ENCODE measurements at places on chromosomes 1 and 21.

DNA sequence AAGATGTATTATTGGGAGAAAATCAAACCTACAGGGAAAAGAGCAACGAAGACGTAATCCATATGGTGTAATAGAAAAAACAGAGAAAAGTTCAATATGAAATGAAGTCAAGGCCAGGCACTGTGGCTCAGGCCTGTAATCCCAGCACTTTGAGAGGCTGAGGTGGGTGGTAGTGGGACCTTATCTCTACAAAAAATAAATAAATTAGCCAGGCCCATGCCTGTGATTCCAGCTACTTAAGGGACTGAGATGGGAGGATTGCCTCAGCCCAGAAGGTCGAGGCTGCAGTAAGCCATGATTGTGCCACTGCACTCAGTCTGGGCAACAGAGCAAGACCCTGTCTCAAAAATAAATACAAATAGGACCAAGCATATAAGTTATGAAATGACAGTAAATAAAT lies 11.4 kb downstream of the DESI2 start:
- DNase-seq: no peak

DNA sequence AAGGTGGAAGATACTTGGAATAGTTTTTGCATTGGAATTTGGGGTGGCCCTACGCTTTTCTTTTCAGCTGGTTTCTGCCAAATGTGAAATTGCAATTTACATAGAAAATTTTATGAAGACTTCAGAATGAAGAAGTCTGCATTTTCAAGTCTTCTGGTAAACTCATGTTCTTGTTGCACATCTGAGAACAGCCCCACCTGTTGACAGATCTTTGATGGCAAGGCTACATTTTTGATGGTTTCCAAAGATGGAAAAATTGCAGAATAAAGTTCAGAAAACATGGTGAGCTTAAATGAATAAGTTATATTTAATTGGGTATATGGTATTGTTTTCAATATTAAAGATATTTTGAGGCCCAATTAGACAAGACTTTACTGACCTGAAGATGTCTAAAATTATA lies 25.4 kb downstream of the OLFM3 start:
- DNase-seq: no peak

- DNase-seq: no peak
Measured at GRCh38 chr1:53890522-53890941, 935 bp upstream of the YIPF1 start.

DNA sequence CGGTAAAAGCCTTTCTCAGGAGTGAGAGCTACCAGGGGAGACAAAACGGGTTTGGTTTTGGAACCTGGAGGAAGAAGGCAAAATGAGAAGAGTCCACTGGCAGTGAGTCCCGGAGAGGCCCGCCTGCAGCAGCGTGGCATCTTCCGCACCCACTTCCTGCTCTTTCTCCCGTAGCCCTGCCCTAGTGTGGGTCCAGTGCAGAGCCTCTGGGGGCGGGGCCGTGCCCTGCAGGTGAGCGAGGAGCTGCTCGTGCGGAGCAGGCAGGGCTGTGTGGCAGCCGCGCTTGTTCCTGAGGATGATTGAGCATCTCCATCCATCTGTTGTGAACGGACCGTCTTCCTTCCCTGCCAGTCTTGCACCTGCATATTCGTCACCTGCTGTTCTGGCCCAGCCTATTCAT lies 66.5 kb downstream of the PEX14 start:
- no peak for DNase-seq

DNA sequence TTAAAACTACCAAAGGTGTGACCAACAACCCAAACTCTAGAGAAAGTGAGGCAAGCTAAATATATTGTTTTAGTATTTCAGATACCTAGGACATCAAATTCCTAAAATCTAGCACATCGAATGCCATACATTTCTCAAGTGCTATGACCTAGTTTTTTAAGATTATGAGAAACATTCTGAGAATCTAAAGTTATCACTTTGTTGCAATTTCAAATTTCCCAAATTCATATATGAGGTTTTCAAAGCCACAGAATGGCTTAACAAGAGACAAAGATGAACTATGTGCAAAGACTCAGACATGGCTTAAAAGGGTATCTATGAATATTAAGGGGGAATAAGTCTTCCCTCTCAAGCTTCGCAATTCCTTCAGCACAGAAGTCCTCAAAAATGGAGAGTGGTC lies 6.8 kb downstream of the SCYL3 start:
- no peak for DNase-seq

GRCh38 chr1:25001125-25001915 lies 71.2 kb upstream of the RUNX3 start:
- no peak for DNase-seq

GRCh38 chr21:23977971-23978370 lies 1629.3 kb downstream of the MRPL39 start:
- no peak for DNase-seq

- DNase-seq: no peak
Measured at GRCh38 chr1:20271498-20272400, 18.9 kb upstream of the VWA5B1 start.

GRCh38 chr1:99634971-99635624 lies 10.8 kb upstream of the PALMD start:
- no peak for DNase-seq

GRCh38 chr1:164712131-164713036 lies 153.4 kb downstream of the PBX1 start:
- DNase-seq: no peak

DNA sequence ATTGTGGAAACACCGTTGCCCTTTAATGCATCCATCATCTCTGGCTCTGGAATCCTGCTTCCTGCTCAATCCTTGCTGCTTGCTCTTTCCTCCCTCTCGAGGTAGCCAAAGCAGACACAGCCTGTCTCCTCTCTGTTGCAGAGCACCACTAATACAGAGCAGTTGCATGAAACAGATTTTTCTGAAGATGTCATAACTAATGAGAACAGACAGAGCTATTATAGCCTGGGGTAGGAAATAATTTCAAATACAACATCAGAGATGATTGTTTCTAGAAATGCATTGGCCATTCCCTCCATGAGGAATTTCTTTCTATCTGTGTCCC lies 23.3 kb upstream of the ACBD6 start:
- no peak for DNase-seq

GRCh38 chr21:28138272-28138671 lies 854.4 kb downstream of the LTN1 start:
- no peak for DNase-seq

DNA sequence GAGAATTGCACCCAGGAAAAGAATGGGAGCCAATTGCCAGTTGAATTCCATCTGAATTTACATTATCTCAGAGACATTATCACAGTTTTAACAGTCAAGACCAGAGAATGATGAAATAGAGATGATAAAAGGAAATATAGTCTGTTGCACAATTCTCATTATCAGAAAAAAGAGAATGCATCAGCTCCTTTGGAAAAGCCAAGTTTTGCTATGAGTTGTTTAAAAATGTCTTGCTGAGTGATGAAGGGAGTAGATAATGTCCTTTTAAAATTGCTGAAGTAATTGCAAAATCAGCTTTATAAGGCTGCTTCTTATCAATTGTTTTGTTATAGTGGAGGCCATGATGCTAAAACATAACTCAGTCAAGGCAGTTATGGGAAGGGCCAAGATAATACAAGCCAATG lies 37.9 kb upstream of the EEIG2 start:
- no peak for DNase-seq

DNA sequence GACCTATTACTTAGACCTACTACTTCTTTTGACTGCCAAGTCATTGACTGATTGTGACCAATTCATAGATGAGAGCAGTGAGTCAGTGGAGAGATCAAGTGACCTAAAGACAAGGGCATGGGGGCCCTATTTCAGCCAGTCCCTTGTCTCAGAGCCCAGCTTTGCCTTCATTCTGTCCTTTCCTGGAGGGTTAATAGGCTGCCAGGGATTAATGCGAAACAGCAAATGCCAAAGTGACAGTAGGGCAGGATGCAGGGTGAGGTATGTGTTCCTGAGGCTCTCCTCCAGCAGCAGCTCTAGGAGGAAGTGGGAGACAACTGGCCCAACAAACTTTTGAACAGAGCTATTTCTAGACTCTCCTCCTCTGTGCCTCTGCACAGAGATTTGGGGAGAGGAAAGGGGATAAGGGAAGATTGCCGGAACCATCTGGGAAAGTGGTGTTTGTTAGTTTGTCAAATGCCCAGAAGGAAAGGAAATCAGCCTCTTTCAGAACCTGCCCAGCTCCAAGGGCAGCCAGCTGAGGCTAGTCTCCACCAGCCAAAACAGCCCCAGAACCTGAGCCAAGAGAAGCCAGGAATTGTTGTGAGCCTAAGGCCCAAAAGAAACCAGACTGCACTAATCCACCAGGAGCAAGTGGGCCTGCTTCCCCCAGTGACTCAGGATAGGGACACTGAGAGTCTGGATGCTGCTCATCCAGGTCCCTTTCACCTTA lies 4.9 kb upstream of the S100A3 start:
- DNase-seq: no peak

GRCh38 chr1:161074676-161075368 lies 5.1 kb upstream of the ARHGAP30 start:
- DNase-seq: no peak

DNA sequence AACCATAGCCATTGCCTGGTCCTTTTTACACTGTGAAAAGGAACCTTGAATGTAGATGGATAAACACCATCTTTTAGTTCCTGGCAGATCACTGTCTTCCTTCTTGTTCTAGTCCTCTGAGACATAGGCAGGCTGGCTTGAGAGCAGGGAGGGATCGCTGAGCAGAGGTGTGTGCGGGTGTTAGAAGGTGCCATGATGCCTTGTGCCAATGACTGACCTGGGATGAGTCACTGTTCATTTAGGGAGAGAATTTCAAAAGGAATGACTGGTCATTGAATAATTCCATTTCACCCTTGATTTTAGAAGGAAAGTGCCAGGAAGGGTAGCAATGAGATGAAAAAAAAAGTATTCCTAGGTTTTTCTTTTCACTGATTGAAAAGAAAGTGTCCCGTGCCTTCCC lies 383.9 kb downstream of the KIF26B start:
- no peak for DNase-seq

DNA sequence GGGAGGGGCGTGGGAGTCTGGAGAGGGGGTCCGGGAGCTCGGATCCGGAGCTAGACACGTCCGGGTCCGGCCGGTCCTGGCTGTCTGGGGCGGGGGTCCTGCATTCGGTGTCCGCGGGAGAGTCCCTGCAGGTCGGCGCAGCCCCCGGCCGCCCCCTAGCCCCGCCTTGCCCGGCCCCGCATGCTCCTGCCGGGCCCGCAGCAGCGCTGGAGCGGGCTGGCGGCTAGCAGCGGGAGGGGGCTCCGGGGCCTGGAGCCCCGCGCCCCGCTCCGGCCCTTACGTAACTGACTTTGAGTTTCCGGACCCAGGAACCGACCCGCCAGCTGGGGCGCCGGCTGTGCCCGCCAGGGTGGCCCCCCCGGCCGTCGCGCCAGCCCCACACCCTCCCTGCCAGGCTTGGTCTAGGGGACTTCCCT lies 26.9 kb upstream of the EPB41 start:
- DNase-seq: no peak

GRCh38 chr1:34770891-34771504 lies 10.0 kb upstream of the GJB3 start:
- DNase-seq: no peak

DNA sequence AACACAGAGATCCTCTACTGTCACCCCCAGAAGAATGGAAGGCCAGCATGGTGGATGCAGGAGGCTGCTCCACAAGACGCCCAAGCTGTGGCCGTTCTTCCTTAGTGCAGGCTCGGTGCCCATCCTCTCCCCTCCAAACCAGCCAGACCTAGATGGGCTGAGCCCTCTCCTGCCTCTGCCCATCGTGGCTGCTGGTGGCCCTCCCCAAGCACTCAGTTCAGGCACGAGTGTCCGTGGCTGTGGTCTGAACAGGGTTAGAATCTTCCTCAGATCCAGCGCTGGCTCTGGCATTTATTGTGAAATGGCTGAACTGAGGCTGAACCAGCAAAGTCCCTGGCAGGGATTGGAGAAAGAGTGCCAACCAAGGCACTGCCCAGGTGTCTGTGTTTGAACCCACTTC lies 59.5 kb downstream of the TRIM11 start:
- no peak for DNase-seq

DNA sequence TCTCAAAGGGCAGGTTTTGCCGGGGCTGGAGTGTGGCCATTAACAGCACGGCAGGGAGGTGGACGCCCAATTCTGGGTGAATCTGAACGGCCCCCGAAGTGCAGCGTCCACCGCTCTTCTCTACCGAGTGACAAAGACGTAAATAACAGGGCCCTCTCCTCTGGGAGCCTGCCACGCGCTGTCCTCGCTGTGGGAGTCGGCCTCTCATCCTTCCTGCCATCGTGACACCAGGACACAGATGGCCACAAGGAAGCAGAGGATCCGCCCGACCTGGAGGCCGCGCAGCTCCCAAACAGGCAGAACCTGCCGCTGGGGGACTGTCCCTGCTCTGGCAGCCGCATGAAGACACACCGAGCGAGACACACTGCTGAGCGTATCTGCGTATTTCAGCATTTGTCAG lies 12.1 kb upstream of the CDK11B start:
- no peak for DNase-seq

DNA sequence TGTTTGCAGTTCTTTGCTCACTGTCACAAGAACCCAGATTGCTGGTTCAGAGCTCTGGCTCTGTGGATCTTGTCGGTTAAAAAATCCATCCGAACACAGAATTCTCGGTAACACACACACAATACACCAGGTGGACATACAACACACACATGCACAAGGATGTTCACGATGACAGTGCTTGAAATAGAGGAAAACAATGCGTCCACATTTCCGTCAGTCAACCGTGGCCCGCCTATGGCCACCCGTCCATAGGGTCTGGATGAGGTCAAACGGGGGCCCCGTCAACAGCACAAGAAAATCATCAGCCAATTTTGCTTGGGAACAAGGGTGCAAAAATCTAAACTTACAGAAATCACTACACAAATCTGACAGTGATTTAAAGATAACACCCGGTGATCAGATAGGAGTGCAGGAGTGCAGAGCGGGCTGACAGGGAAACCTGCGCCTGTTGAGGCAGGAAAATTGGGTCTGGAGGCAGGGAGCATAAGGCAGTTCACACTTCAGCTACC lies 50.4 kb upstream of the SLC19A1 start:
- no peak for DNase-seq

DNA sequence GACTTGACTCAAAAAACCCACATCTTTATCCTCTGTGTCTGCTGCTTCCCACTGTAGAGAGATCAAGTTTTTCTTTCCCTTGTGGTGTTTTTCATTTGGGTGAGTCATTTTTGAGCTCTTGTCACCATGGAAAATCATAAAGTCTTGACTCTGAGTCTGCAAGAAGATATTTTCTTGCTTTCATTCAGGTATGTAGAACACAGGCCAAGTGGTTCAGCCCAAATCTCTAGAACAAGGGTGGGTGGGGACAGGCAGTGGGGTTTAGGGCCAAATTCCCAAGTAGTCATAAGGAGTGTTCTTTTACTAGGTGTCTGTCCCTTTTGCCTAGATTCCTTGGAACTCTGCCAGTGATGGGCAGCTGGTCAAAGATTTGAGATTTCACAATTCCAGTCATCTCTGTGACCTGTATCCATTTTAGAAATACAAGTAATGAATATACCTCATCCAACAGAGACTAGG lies 21.5 kb upstream of the ARHGAP29 start:
- DNase-seq: no peak

DNA sequence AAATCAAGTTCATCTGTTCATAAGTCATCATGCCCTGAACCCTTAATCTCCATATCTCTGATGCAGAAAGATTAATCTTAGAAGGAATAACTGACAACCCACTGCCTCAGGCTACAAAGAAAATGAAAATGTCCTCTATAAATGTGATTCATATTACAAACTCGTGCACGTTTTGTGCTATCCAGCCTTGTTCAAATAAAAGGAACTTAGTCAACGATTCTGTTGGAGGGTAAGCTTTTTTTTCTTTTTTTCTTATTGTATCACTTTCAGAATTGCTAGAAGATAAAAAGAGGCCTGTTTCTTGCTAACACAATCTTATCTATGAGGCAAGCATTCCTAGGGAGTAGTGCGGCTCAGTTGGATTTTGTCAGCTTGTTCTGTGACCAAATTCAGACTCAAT lies 228.4 kb downstream of the TM2D1 start:
- no peak for DNase-seq

- DNase-seq: no peak
Measured at GRCh38 chr1:64470665-64471217, 812 bp downstream of the CACHD1 start.
